Activated CD8-positive, alpha-beta memory T cell treated with anti-CD3 and anti-CD28 coated beads for 48 hours (primary cell): ENCODE measurements at places on chromosomes 4 and X.

DNA sequence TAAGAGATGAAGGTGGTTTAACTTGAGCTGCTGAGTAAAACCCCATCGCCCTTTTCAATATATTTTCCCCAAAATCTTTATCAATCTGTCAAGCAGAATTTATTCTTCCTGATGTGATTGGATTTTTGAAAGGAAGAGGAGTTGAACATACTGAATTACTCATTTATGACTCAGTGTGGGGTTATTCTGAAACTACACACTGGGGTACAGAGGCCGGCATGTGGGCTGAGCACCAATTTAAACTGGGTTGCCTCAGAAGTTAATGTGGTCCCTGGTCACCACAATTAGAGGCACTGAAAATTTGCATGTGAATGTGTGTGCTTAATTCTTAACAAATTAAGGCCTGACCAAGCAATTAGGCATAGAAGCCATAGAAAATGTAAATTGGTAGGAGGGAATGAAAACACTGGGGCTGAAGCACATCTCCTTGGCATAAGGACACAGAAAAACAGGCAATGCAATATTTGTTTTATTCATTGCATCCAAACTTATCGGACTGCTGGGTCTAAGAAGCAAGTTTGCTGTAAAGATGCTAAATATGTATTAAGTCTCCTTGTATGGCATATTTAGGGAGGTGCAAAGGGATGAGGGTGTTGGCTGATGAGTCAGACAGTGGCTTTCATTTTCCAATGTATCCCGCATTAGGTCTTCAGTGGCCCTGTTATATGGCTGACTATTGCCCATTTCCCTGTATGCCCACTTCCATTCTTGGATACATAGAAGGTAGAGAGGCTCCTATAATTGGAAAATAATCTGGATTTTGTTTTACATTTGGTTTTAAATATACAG is 170.9 kb downstream of the IL15 start:
- DNase-seq, result no peak

DNA sequence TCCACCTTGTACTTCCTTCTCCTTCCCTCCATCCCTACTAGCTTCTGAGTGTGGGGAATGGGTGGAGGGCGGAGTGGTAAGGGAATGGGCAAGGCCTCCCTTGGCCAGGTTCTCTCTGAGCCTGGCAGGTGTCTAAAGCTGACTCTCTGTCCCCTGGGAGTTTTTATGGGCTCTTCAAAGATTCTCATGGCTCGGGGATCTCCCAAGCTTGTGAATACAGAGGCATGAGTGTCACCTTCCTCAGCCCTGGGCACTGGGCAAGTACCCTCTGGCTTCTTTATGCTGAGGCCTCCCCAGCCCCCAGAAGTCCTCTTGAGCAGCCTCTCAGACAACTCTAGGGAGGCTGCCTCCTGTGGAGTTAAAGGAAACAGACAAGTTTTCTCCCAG is 32.5 kb upstream of the DDX3X start:
- no peak for DNase-seq

- DNase-seq, result no peak
These were observed 10.5 kb downstream of the TRO start for GRCh38 chrX:54931107-54931506.

- no peak for DNase-seq
These were observed 1055.9 kb downstream of the PDHA2 start for GRCh38 chr4:96895826-96896225.

- DNase-seq, result no peak
These were observed 16.2 kb downstream of the STOX2 start for GRCh38 chr4:183921335-183921734.

DNA sequence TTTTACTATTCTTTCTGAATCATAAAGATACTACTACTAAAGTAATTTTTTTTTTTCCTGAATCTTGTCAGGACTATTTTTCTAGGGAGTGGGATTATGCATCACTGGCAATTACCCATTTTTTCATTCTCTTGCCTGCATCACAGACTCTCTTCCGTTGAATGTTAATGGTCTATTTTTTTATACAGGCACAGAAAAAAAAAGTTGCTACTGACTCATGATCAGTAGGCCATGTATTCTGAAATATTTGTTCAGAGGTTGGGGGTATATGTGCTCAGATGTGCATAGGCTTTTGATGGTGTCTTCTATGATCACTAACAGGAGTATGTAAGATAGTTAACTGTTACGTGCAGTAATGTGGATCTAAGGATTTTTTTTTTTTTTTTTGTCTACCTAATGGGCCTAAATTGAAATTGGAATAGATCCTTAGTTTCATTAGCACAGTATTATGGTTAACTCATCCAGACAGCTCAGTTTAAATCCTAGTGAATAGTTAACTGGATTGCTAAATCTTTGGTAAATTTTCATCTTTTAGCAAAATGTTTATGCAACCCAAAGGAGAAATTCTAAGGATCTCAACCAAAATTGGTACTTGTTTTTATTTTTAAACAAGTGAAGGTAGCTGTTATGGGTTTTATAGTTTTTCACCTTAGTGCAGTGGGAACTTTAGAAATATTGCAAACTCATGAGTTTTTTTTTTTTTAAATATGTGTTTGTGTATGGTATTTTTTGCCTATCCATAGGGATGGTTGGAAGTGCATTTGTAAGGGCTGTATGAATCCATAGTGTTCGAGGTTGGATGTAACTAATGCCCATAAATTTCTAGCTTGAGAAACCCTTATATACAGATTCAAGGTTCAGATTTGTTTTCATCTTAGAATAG is 12.1 kb downstream of the BMP2K start:
- DNase-seq, result no peak

DNA sequence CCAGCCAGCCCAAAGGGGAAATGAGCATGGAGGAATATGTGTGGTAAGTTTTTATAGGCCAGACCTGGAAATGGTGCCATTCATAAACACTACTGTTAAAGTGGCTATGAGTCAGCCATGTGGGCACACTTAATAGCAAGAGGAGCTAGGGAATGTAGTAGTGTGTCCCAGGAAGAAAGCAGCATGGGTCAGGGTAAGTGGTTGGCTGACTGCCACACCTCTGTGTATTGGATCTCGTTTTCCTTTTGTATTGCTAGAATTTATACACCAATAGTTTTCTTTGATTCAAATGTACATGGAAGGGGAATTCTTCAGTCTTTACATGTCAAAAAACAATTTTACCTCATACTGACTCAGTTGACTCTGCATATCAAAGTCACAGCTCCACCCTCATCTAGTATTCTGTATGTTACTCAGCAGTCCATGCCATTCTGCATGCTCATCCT is 22.9 kb upstream of the SGMS2 start:
- no peak for DNase-seq

DNA sequence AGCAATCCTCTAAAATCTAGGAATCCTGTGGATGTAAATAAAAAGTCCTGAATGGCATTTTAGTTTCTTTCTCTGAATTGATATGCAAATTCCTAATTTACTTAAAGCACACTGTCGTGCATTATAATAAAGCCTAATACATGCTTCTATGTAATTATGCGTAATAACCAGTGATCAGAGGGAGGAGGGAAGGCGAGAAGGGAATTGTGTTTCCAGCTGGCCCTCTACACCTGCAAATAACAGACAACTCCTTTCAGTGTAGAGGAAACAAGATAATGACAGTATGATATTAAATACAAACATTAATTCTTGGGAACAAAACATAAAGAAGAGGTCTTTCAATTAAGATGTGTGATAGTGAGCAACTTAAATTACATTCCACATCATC is 419.6 kb upstream of the LCORL start:
- DNase-seq, result no peak

- DNase-seq, result no peak
These were observed 357.8 kb upstream of the SLC7A11 start for GRCh38 chr4:138599965-138600364.

DNA sequence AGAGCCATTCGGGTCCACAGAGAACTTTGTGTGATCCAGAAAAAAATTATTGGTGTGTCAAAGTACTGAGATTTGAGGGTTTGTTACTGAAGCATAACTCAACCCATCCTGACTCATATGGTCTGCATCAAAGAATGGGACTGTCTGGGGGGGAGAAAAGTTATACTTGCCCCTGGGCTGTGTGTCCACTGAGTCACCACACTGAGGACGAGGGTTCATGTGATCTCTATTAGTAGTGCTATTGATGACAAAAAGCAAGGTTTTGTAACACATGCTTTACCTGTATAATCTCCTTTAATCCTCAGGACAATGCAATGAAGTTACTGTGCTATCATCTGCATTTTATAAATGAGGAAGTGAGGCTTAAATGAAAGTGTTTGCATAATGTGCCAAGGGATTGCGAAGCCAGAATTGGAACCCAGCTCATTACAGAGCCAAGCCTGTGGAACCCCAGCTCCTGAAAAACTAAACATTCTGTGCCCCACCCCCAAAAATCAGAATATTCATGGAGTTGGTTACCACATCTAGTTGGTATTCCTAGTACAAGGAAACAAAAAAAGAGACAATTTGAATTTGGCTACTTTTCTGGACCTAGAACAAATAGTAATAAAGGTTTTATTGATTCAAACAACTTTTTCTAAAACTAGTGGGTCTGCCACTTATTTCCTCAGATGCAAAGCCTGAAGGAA is 31.2 kb downstream of the CCDC149 start:
- DNase-seq, result no peak

- no peak for DNase-seq
These were observed 256.0 kb downstream of the DHX15 start for GRCh38 chr4:24328310-24328709.

DNA sequence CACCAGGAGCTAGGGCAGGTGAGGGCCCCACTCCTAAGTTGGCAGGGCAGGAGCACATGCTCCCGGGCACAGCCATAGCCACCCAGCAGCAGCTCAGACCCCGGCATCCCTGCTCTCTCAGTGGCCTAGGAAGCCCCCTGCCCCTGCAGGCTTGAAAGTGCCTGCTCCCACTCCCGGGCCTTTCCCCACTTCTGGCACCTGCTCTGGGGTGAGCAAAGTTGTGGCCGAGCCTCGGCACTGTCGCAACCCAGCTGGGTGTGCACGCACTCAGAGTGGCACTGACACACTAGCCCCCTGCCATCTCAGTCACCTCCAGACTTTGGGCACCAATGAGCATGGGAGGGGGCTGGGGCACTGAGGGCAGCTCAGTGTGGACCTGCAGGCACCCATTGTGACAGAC is 60.8 kb upstream of the CDKN2AIP start:
- no peak for DNase-seq

- no peak for DNase-seq
These were observed 164.9 kb downstream of the DTHD1 start for GRCh38 chr4:36446275-36446674.

DNA sequence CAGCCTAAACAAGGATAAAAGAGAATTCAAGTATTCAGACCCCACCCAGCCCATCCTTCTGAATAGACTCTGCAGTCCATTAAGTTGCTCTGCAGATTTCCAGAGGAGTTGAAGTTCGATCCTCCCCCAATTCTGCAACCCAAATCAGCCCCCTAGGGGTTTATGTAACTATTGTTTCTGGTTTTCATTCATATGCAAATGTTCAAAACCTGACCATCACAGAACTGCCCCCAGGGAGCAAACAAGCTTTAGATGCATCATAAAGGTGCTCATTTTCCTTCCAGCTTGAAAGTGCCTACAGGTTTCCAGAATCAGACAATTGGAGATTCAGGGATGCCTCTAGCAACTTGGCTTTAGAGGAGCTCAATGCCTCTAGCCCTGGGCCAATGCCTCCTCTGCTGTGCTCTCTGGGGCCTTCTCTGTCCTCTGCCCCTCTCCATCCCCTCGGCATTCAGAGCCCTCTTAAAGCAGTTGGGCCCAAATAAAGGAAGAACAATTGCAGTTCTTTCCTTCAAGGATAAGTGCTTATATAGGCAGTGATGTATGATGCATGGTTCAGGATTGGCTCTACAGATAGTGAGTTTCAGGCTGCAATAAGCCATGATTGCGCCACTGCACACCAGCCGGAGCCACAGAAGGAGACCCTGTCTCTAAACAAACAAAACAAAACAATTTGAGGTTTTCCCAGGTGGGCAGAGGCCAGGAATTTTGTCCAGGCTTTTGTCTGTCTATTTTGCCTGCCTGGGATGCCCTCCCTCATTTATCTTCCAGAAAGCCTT is 23.5 kb upstream of the SPINK2 start:
- DNase-seq, result no peak

- no peak for DNase-seq
These were observed 161.7 kb downstream of the DHX15 start for GRCh38 chr4:24422644-24423043.

DNA sequence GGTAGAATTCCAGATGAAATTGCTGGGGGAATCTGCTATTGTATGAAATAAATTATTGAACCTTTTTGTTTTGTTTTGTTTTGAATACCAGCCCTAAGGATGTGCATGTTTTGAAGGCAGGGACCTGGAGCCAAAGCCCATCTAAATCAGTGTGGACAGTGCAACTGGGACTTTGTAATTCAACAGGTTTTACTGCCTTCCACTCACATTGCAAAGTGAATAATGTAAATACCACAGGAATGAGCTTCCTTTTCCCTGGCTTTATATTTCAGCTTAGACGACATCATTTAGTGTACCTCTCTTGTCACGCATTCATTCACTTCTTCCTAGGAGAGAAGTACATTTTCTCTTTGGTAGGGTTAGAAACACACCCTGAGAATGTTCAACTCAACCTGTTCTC is 795.0 kb downstream of the CENPC start:
- no peak for DNase-seq

- DNase-seq, result no peak
These were observed 1008.7 kb downstream of the GLUD2 start for GRCh38 chrX:122055979-122056715.

DNA sequence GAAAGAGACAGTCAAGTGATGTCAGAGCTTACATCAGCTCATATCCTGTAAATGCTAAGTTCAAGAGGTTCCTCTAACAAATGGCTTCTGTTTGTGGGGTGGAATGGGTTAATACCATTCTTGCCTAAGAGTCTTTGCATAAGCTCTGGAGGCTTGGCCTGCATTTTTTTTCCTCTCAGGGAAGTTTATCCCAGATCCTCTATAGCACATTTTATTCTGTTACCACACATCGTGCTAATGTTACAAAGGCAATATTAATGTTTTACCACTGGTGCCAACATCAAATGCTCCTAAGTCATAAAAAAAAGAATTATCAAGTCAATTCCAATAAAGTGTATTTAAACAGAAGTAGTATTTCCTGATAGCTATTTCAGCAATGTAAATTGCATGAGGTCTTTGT is 2.9 kb upstream of the ADH6 start:
- DNase-seq, result no peak

GRCh38 chrX:53256446-53257041 is 24.8 kb downstream of the IQSEC2 start:
- no peak for DNase-seq

GRCh38 chr4:190016369-190017289 is 10.4 kb downstream of the FRG2 start:
- DNase-seq, result no peak

DNA sequence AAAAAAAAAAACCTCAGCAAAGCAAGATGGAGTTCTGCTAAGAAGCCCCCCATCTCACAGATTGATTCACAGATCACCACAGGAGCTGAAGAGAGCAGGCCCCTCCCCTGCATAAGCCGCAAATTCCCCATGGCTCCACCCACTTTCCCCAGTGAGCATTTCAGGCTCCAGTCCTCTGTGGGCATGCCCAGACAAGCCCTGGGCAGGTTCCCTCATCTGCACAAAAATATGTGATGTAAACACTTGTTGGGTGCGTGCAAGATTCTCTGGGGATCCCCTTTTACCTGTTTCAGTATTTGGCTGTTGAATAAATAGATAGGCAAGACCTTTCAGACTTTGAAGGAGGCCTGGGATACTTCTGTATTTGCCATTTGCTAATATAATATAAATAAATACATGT is 514.3 kb downstream of the PCDH7 start:
- DNase-seq, result no peak
